ENCODE measurements at places on chromosomes 11 and 22.

DNA sequence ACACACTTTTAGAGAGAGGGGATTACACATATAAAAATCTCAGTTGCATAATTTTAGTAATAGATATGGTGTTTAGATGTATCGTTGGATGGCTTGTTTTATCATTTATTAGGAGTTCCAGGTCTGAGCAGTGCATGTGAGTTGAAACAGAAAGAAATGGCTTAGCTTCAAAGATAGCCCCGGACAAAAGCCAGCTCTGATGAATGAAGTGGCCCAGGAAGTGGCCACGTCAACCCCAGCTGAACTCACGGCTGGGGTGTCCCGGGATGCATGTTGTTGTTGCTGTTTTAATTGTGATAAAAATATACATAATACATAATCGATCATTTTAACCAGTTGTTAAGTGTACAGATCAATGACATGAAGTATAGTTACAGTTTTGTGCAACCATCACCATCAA is 1513.6 kb downstream of the BRD1 start:
- no peak for DNase-seq

- no peak for DNase-seq
Observed at GRCh38 chr11:94469416-94469815, 24.2 kb downstream of the MRE11 start.

GRCh38 chr11:113048820-113049768 is 87.9 kb downstream of the NCAM1 start:
- no peak for DNase-seq

DNA sequence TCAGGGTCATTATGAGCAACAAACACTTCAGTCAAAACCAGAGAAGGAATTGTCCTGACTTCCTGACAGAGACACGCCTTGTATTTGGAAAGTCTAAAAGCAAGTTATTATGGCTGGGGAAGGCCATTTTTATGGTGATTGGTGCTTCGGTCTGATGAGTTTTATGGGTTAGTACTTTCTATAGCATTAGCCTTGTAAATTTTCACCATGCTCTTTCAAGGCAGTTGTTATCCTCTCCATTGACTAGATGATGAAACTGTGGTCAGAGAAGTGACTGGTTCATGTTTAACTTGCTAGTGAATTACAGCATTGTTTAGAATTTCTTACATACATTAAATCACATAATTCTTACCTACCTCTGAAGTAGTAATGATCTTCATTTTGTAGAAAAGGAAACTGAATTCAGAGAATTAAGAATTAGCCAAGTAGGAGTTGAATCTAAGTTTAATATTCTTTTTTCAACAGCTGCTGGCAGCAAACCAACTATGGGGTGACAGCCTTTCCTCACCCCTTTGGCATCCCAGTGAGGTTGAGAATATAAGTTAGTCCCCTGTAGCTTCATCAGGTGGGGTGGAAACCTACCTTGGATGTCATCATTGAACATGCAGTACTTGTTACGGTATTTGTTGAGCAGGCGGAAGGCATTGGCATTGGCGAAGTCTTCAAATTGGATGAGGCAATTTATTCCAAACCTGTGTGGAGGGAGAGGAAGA is 90.0 kb downstream of the CCDC81 start:
- DNase-seq = no peak

GRCh38 chr22:48407256-48407955 is 1420.3 kb downstream of the BRD1 start:
- DNase-seq = no peak

GRCh38 chr11:113722934-113723333 is 16.8 kb upstream of the TMPRSS5 start:
- DNase-seq = no peak

- no peak for DNase-seq
Observed at GRCh38 chr22:24367841-24368240, 59.6 kb upstream of the ADORA2A start.

GRCh38 chr11:6248248-6248647 is 9.4 kb downstream of the CNGA4 start:
- no peak for DNase-seq
